ENCODE measurements at places on chromosomes 5 and 9. TPM values are rescaled to one million over a fixed set of nuclear protein-coding genes. Genes with fewer than 3 reads are reported as not detected.

CCL27 gene
- not detected for total RNA-seq

MYORG gene
- 4.6 TPM for total RNA-seq

GRIN1 gene
- total RNA-seq = 5.1 TPM

CDO1 gene
- not detected for total RNA-seq

CFAP157 gene
- 2.9 TPM for total RNA-seq

ADGRD2 gene
- not detected for total RNA-seq

GMCL2 gene
- total RNA-seq = 4.1 TPM

BNC2 gene
- 19.3 TPM for total RNA-seq

TAS2R1 gene
- total RNA-seq = 0.72 TPM

SOX30 gene
- total RNA-seq = 6.3 TPM

- DNase-seq = peak; percentile 68
Measured at GRCh38 chr5:172446336-172447051, 7.8 kb downstream of the SH3PXD2B start.

DNA sequence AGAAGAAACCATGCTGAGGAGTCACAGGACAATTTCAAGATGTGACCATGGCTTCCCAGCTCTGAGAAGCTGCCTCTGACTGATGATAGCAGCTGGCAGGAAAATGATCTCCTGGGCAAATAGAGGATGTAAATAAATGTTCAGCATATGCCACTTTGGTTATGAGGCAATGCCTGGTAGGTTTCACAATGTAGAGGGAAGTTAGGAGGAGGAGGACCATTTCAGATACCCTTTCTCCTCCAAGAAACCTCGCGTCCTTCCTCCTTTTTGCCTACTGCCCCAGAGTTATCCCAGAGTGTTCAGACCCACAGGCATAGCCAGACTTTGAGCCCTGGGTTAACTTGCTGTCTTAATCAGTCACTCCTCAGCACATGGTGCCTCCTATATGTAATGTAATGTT, 541.6 kb upstream of the DAP start:
- no peak for DNase-seq

DNA sequence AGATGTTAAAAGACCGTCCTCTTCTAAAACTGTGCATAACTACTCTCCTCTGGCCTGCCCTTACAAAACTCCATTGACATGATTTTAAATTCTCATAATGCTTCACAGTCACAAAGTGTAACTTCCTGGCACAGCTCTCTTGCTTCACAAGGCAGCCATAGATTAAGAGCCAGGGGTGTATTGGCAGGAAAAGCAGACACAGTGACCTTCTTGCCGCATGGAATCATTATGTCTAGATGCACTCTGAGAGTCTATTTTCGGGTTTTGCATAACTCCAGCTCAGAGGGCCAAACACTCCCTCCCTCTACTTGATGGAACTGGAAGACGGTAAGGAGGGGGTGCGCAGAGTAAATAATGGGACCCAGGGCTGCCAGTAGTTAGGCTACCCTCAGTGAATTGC, 110.1 kb downstream of the MARCHF3 start:
- peak; percentile 83 for DNase-seq

DNA sequence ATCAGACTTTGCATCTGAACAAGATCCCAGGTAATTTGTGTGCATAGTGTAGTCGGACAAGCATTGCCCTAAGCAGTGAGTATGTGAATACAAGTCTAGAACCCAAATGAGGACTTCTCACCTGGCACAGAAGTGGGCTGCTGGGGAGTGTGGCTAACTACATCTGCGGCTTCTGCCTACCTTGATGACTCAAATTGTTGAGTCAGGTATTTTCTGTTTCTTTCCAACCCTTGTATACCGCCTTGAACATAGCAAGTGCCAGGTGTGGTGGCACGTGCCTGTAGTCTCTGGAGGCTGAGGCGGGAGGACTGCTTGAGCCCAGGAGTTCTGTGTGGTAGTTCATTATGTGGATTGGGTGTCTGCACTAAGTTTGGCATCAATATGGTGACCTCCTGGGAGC, 7.9 kb upstream of the JADE2 start:
- no peak for DNase-seq

GRCh38 chr5:118392491-118392890, 595.9 kb downstream of the DTWD2 start:
- no peak for DNase-seq

DNA sequence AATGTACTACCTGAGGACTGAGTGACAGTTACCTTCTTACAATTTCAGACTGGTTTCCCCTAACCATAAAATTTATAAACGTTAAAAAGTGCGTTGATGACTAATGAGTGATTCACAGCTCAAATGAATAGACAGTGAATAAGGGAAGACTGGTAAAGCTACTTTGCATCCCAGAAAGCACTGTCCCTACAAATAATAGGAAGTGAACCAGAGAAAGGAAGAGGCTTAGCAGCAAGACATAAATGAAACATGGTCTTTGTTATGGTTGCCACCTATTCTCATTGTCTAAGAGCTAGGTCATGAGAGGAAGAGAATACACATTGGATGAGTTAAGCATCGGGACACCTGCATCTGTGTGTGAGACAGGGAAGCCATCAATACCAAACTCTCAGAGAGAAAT, 849.2 kb downstream of the TAF11L14 start:
- DNase-seq = no peak

DNA sequence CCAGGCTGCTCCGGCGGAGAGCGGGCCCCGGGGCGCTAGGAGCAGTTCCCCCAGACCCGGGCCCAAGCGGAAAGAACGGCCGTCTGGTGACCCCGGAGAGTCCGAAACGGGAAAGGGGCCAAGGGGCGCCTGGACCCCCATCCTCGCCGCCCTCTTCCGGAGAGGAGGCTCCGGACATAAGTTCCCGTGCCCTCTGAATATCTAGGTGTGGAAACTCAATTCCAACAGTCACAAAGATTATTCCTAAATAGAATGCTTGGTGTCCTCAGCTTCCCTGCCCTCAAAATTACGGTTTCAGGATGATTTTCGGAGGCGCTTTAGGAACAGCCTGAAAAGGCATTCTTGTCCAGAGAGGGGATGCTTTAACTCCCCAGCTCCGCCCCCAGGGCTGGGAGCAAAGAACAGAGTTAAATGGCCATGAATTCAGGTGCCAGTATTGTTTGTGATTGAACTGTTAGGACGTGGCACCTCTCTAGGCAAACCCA, 681 bp upstream of the LHFPL2 start:
- DNase-seq = peak; percentile 54

- DNase-seq = no peak
Measured at GRCh38 chr9:16221366-16221765, 649.1 kb downstream of the BNC2 start.

GRCh38 chr5:95298651-95299050, 13.8 kb upstream of the MCTP1 start:
- DNase-seq = no peak

DNA sequence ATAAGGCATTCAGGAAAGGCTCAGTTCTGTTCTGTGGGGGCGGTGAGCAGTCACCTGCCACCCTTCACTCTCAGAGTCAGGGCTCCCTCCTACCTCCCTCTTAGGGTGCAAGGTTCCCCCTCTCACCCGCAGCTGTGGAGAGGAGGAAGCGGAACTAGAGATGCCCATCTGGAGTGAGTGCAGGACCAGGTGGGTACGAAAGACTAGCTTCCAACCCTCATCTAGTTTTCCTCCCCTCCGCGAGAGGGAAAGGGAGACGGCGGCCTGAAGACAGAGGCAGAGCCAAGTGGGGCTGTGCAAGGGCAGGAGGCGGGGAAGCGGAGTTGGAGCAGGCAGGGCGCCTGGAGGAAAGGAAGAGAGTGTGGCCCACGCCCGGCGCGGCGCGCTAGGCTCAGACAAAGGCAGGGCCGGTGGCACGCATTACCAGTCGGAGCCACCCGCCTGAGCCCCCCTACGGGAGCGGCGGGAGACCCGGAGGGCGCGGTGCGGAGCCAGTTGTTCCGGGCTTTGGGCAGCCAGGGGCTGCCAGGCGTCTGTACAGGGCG, 7.3 kb downstream of the PRR7 start:
- peak; percentile 68 for DNase-seq

DNA sequence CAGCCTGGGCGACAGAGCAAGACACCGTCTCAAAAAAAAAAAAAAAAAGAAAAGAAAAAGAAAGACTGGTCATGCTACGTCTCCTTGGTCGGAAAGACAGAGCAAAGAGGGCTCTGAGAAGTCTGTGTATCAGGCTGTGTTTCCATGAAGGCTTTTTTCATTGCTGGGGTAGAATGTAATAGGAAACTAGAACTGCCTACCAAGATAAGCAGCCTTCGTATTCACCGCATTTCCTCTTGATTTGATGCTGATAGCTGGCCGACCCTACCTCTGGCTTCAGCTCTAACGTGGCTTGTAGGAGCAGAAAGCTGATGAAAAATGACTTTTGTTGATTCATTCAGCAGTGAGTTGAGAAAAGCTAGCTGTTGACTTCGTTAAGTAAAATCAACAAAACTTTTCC, 17.4 kb downstream of the SLC1A3 start:
- DNase-seq = no peak

- DNase-seq = no peak
Measured at GRCh38 chr5:9625731-9626130, 4.4 kb downstream of the TAS2R1 start.

DNA sequence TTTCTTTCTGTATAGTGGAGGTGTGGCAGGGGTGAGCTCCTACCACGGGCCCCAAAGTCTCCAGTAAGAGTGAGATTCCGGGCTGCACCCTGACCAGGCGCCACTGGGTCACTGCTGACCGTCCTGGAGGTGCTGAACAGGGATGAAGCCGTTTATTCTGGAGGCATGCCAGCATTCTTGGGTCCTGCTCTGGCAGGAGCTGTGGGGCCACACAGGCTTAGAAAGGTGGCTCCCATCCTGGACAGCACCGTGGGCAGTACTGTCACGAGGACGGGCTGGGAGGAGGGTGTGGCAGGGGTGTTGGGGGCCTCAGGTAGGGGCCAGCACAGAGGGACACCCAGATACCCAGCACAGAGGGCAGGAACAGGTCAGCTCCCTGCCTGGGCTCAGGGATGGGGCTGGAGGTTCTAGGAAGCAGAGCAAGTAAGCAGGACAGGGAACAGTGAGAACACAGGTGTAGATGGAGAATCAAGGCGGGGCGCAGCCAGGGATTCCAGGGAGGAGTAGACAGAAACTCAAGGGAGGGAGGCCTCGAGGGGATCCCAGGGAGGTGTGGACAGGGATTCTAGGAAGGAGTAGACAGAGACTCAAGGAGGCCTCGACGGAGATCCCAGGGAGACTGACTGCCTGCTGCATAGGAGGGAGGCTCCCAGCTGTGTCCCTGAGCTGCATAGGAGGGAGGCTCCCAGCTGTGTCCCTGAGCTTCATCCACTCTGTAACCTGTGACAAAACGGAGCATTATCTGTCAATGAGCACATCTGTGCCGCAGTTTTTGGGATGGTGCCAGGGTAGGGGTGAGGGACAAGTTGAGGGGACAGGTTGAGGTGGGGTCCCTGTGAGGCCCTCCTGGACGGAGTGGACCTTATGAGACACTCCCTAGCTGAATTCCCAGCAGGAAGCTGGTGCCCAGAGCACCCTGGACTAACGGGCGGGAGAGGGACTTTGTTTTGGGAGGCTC, 1.1 kb upstream of the PLEKHG4B start:
- DNase-seq = no peak

DNA sequence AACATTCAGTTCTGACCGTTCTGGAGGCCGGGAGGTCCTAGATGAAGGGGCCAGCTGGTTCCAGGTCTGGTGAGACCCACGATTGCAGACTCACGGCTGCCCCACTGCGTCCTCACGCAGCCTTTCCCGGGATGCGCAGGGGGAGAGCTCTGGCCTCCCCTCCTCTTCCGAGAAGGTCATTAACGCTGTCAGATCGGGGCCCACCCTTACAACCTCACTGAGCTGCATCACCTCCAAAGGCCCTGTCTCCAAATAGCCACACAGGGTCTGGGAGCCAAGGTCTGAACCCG, 66.6 kb upstream of the PPP1R26 start:
- no peak for DNase-seq

DNA sequence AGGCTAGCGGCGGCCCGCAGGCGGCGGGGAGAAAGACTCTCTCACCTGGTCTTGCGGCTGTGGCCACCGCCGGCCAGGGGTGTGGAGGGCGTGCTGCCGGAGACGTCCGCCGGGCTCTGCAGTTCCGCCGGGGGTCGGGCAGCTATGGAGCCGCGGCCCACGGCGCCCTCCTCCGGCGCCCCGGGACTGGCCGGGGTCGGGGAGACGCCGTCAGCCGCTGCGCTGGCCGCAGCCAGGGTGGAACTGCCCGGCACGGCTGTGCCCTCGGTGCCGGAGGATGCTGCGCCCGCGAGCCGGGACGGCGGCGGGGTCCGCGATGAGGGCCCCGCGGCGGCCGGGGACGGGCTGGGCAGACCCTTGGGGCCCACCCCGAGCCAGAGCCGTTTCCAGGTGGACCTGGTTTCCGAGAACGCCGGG, 253 bp downstream of the SLC12A2 start:
- DNase-seq = peak; percentile 63

DNA sequence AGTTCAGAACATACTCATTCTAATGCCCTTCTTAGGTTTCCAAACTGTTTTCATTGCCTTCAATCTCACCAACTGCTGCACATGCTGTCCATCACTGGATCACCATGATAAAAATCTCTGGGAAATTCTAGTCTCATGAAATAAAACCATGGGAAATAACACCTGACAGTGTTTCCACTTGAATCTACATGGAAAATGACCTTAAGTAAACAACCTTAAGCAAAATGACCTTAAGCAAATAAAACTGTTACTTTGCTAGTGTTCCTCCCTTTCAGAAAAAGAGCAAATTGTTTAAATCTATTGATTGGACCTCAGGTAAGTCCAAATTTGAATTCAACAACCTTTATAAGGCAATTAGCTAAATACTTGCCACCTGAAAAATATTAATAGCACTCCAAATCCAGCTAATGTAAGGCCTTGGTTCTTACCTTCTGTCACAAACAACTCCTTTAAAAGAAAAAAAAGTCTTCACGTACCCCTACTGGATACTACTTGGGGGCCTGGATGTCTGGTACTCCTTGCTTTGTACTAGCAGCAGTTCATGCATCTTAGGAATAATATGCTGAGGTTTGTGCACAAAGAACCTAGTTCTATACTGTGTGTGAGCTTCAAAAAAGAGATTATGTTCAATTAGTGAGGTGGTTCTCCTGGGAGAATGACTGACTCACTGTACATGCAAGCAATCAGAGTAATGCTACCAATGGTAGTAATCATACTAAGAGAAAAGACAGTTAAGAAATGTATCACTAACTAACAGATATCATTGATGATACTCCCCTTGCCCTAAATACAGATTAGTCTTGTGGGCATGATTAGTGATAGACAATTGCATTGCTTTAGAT, 630.4 kb downstream of the PSAT1 start:
- no peak for DNase-seq

DNA sequence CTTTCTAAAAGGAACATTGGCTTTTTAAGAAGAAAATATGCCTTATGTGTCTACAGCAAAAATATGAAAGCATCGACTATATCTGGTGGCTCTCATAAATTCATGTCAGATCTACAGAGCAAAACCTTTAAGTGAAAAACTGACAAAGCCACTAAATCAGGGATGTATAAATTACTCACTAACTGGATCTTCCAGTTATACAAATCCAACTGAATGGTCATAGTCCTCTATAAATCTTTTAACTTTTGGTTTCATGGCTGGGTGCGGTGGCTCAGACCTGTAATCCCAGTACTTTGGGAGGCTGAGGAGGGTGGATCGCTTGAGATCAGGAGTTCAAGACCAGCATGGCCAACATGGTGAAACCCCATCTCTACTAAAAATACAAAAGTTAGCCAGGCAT, 29.2 kb upstream of the GZMA start:
- peak; percentile 11 for DNase-seq
